ENCODE measurements at places on chromosomes 5 and 9.
A peak's percentile ranks its signal among the peaks of the same experiment; 100 is the strongest.

DNA sequence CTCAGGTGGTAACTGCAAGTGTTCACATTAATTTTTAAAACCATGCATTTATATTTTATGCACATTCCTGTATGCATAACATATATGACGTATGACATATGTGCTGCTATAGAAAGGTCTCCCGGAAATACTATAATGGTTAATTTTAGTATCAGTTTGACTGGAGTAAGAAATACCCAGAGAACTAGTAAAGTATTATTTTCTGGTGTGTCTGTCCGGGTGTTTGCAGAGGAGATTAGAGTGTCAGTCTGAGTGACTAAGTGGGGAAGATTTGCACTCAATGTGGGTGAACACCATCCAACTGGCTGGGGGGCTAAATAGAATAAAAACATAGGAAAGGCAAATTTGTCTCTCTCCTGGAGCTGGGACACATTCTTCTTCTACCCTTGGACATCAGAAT lies 26.9 kb downstream of the UIMC1 start:
- no peak for DNase-seq

DNA sequence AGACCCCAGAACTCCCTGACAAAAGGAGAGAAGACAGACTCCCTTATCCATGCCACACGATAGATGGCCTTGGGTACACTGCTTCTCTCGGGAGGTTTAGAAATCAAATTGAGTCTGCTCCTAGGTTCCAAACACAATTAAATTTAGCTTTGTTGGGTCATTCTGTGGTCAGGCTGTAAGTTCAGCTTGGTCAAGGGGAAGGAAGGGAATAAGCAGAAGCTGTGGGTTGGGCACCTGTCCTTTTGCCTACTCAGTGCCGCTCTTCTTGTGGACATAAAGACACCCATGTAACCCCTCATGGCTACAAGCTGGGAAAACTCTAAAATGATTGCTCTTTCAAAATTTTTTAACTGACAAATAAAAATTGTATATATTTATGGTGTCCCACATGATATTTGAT lies 19.1 kb upstream of the AK3 start:
- DNase-seq = no peak

DNA sequence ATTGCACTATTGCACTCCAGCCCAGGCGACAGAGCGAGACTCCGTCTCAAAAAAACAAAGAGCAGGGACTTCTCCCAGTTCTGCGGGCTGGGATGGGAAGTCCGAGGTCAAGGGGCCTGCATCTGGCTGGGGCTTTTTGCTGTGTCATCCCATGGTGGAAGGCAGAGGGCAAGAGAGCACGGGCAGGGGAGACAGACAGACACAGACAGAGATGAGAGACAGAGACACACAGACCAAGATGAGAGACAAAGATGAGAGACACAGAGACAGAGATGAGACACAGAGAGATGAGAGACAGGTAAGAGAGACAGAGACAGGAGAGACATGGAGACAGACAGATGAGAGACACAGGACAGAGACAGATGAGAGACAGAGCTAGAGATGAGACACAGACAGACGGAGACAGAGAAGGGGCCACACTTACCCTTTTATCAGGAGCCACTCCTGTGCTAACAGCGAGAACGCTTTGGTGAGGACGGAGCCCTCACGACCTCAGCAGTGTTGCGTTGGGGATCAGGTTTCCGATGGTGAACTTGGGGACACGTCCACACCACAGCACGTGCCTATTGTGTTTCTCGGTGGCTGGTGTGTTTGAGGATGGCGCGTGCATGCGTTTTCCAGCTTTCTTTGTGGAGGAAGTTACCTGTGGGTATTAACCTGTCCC lies 8.9 kb upstream of the TOR4A start:
- no peak for DNase-seq

GRCh38 chr5:14890846-14891245 lies 19.3 kb upstream of the ANKH start:
- no peak for DNase-seq

GRCh38 chr9:12880406-12881015 lies 105.7 kb downstream of the LURAP1L start:
- peak; percentile 55 for DNase-seq

GRCh38 chr9:37406603-37407401 lies 15.7 kb upstream of the GRHPR start:
- DNase-seq = no peak

GRCh38 chr9:132241840-132242620 lies 80.2 kb downstream of the NTNG2 start:
- DNase-seq = no peak

DNA sequence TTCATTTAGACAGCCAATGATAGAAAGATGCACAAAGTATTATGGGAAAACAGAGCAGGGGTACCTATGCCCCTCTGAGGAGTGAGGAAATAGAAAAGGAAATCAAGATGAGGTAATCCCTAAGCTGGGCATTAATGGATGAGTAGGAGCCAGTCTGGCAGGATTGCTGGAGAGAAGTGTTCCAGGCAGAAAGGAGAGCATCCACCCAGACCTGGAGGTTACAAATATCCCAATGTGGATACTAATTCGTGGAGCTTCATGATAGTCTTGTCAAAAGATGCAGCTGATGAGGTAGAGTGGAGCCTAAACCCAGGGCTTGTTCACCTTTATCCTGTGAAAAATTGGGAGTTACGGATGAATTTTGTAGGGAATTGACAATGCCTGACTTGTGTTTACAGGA lies 328.0 kb downstream of the ZNF608 start:
- no peak for DNase-seq

DNA sequence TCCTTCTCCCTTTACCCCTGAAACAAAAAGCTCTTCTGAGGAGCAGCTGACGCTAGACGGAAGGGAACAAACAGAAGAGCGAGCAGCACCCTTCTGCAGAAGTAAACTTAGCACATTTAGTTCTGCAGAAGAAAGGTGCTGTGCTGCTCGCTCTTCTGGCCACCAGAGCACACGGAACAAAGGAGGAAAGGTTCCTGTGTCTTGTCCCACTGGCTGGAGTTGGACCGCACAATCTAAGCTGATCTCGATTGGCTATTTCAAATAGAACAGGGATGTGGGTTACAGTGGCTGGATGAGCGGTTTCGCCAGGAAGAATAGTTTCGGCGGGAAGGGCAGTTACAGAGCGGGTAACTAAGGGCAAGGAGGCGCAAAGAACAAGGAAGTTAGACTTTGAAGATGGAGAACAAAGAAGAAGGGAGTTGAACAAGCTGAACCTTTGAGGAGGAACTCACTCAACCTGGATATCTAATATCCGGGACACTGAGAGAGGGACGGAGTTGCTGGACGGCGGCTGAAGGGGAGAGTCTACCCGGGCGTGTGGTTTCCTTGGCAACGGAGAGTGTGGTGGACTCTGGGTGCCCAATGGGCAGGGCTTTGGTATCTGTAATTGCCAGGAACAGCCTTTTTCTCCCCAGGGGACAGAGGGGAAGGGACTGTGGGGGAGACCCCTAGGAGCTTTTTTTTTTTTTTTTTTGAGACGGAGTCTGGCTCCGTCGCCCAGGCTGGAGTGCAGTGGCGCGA lies 7.1 kb downstream of the GTF3C5 start:
- DNase-seq = no peak

DNA sequence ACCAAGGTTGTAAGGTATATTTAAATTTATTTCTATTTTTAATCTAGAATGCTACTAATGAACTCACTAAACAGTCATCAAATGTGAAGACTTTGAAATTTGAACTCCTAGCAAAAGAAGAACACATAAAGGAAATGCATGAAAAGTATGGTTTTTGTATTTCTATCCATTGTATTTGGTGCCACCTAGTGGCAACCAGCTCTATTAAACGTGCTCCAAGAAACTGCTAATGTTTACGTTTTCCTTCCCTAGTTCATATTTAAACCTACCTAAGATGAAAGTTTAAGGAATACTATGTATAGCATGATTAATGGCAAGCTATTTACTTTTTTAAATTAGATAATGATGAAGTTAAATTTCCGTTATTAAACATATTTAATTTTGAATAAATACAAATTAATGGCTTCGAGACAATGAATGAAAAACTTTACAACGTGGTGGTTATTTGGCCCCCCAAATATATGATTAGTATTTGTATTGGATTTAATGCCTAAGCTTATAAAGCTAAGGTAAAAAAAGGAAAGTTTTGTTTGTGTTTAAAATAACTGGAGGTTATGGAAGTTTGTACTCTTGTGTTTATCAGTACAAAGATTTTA lies 115.9 kb upstream of the SH3GL2 start:
- DNase-seq = no peak

GRCh38 chr5:147359101-147359500 lies 124.3 kb downstream of the STK32A start:
- no peak for DNase-seq

Measured in retinal pigment epithelial cell (primary cell).